Thoracic aorta (tissue), 2 donors: ENCODE measurements at places on chromosomes 5 and 9. TPM values are rescaled to one million over a fixed set of nuclear protein-coding genes. Genes with fewer than 3 reads are reported as not detected.
A peak's percentile ranks its signal among the peaks of the same experiment; 100 is the strongest.

ITGA2 gene
- 4.9 TPM for total RNA-seq

IFNE gene
- total RNA-seq, result not detected

GRCh38 chr9:110620726-110621125, 41.2 kb upstream of the SVEP1 start:
- no peaks in the 10 kb centered on the region for H3K27me3 ChIP-seq
- H3K4me3 ChIP-seq, result no peak overlapping the region
- H3K27ac ChIP-seq, result no peak overlapping the region
- no peaks in the 10 kb centered on the region for H3K4me1 ChIP-seq
- DNase-seq, result no peak

DNA sequence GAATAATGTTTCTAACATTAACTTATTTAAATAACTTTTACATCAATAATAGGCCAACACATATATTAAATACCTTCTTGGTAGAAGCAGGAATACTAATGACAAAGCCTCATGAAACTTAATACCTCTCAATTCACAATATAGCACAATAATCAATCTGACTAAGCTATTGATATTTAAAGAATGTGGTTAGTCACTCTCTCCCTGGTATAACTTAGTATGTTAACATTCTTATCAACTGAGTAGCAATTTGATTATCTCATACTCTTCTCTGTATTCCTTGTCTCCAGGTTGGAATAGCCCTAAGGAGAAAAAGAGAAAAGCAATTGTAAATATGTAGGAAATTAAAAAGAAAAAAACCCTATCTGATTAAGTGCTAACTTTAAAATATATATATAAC, 4.9 kb upstream of the PGGT1B start:
- H3K27me3 ChIP-seq, result no peaks in the 10 kb centered on the region
- H3K27ac ChIP-seq, result no peak overlapping the region
- H3K4me1 ChIP-seq, result no peaks in the 10 kb centered on the region

DNA sequence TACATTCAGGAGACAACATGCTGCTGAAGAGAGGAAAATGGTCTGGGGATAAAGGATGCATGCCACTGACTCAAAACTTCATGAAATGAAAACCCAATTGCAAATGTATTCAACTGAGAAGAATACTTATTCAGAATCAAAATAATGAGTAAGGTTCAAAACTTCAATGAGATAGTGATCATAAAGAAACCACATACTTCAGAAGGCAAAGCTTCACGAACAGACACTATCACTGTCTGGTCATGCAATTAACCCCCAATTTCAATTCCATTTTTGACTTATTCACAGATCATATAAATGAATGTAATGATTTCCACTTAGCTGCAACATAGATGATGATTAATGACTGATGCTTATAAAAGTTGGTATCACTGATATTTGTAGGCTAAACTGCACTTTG, 33.0 kb upstream of the CTNNAL1 start:
- H3K4me3 ChIP-seq, result no peak overlapping the region
- H3K36me3 ChIP-seq, result peaks cover 44% of the 10 kb centered on the region
- no peak for DNase-seq
- no peaks in the 10 kb centered on the region for H3K4me1 ChIP-seq
- H3K27me3 ChIP-seq, result no peaks in the 10 kb centered on the region
- H3K27ac ChIP-seq, result no peak overlapping the region

- no peak for DNase-seq
- H3K27me3 ChIP-seq, result no peaks in the 10 kb centered on the region
- H3K36me3 ChIP-seq, result no peaks in the 10 kb centered on the region
- no peak overlapping the region for H3K27ac ChIP-seq
Measured at GRCh38 chr5:33631786-33632185, 191.0 kb downstream of the TARS1 start.

RORB gene
- 0.81 TPM for total RNA-seq

DNA sequence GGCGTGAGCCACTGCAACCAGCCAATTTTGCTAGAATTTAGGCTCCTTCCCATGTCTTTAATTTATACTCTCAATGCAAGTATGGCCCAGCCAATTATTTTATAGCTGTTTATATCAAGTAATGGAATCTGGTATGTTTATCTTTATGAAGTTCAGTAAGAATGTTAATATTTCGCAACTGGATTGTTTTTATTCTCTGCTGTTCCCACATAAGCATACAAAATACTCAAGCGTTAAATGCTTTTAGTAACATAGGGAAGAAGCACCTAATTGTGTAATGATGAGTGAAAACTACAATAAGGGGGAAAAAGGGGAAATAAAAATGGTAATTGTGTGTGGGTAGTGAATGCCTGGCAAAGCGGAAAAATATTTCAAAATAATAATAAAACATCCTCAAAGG, 21.3 kb downstream of the PWWP2A start:
- H3K36me3 ChIP-seq, result peaks cover 6% of the 10 kb centered on the region
- peaks cover 6% of the 10 kb centered on the region for H3K4me1 ChIP-seq
- H3K27ac ChIP-seq, result no peak overlapping the region

GRCh38 chr9:108217431-108218349, 638.1 kb downstream of the ACTL7B start:
- DNase-seq, result no peak
- H3K27ac ChIP-seq, result no peak overlapping the region
- H3K4me1 ChIP-seq, result no peaks in the 10 kb centered on the region
- H3K4me3 ChIP-seq, result no peak overlapping the region
- H3K27me3 ChIP-seq, result no peaks in the 10 kb centered on the region

DNA sequence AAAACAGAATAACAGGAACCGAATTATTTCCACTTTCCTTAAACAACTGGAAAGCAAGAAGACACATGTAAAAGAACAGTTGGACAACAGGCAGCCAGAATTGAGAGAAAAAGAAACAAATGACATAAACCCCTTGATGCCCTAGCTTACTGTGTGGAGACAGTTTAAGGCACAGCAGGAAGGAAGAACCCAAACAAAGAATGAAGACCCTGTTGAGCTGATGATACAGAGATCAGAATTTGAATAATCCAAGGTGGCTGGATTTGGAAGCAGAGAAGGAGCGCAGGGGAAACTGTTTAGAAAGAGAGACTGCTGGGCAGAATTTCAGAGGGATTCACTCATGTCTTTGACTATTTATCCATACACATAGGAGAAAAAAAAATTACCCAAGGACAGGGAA, 316.3 kb upstream of the POU5F2 start:
- no peaks in the 10 kb centered on the region for H3K27me3 ChIP-seq
- H3K4me1 ChIP-seq, result no peaks in the 10 kb centered on the region
- no peak for DNase-seq
- H3K36me3 ChIP-seq, result no peaks in the 10 kb centered on the region
- no peak overlapping the region for H3K4me3 ChIP-seq

ACOT12 gene
- not detected for total RNA-seq

DNA sequence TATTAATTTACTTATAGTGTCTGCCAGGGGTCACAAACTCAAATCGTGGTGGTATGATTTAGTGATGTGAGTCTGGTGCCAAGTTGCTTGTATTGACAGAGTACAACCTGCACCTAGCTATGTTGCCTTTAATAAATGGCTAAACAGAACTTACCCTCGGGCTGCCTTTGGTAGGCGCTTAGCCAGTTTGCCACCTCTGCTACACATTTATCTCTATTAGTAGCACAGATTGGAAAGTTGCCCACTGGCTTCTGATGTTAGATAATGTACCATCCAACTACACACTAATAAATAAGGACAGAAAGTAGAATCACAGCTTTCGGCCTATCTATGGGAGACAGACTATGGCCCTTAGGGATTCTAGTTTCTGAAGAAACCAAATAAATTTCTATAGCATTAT, 368.4 kb downstream of the MAN2A1 start:
- H3K36me3 ChIP-seq, result no peaks in the 10 kb centered on the region
- no peak overlapping the region for H3K4me3 ChIP-seq
- H3K27ac ChIP-seq, result no peak overlapping the region
- H3K4me1 ChIP-seq, result peaks cover 5% of the 10 kb centered on the region
- no peak for DNase-seq

- no peak for DNase-seq
- no peak overlapping the region for H3K4me3 ChIP-seq
- no peak overlapping the region for H3K27ac ChIP-seq
- H3K36me3 ChIP-seq, result no peaks in the 10 kb centered on the region
- H3K27me3 ChIP-seq, result no peaks in the 10 kb centered on the region
Measured at GRCh38 chr9:16637218-16637617, 233.3 kb downstream of the BNC2 start.

- no peaks in the 10 kb centered on the region for H3K27me3 ChIP-seq
- H3K4me3 ChIP-seq, result no peak overlapping the region
- peaks cover 6% of the 10 kb centered on the region for H3K4me1 ChIP-seq
- no peak for DNase-seq
- H3K27ac ChIP-seq, result no peak overlapping the region
Measured at GRCh38 chr9:133141833-133142595, 21.0 kb upstream of the RALGDS start.

AJM1 gene
- total RNA-seq, result 9.2 TPM

CHSY3 gene
- total RNA-seq, result 24.3 TPM

ORM2 gene
- not detected for total RNA-seq

GRCh38 chr5:67672636-67673035, 476.0 kb upstream of the CD180 start:
- no peak for DNase-seq
- peaks cover 25% of the 10 kb centered on the region for H3K4me1 ChIP-seq
- no peak overlapping the region for H3K27ac ChIP-seq
- no peaks in the 10 kb centered on the region for H3K36me3 ChIP-seq
- no peak overlapping the region for H3K4me3 ChIP-seq

KCNV2 gene
- not detected for total RNA-seq

TUSC1 gene
- 31.1 TPM for total RNA-seq

GRCh38 chr9:122536134-122536533, 9.0 kb upstream of the OR1N1 start:
- H3K27ac ChIP-seq, result no peak overlapping the region
- no peaks in the 10 kb centered on the region for H3K36me3 ChIP-seq
- H3K27me3 ChIP-seq, result no peaks in the 10 kb centered on the region

PCSK5 gene
- 41.2 TPM for total RNA-seq

GRCh38 chr9:18911714-18912342, 121.2 kb downstream of the SAXO1 start:
- no peak overlapping the region for H3K27ac ChIP-seq
- no peak overlapping the region for H3K4me3 ChIP-seq
- no peaks in the 10 kb centered on the region for H3K27me3 ChIP-seq
- no peak for DNase-seq

GRCh38 chr9:81629440-81629839, 59.9 kb downstream of the TLE1 start:
- H3K4me1 ChIP-seq, result peaks cover 34% of the 10 kb centered on the region
- no peak overlapping the region for H3K4me3 ChIP-seq
- DNase-seq, result no peak
- no peak overlapping the region for H3K27ac ChIP-seq

- H3K4me3 ChIP-seq, result peak overlapping the region; percentile 66
- peaks cover 34% of the 10 kb centered on the region for H3K4me1 ChIP-seq
- no peaks in the 10 kb centered on the region for H3K36me3 ChIP-seq
- no peaks in the 10 kb centered on the region for H3K27me3 ChIP-seq
- DNase-seq, result no peak
Measured at GRCh38 chr5:90020575-90021538, 388.7 kb downstream of the CETN3 start.

DNA sequence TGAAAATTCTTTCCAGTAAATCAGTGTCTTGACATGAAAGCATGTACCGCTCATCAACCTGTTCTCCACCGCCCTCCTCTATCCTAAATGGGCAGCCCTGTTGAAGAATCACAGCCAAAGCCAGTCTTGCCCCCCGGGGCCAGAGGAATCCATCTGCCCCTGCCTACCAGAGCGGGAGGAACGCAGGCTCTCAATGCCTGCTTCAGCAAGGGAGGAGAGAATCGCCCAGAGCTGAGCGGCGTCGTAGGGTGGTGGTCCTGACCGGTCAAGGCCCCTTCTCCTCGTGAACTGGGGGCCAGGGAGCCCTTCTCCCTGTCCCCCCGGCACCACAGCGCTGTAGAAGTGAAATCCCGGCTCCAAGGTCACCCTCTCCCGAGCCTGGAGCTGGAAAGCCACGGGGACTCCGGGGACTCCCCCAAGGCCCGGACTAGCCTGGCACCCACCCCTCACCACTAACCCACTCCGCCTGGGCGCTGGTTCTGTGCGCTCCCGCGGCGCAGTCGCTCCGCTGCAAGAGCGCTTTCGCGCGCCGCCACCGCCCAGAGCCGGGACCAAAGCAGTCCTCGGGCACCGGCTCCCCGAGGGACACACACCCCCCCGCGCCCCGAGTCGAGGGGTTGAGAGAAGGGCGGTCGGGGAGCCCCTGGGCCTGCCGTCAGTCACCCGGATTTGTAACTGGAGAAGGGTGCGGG, 718 bp upstream of the TMEM215 start:
- H3K27me3 ChIP-seq, result no peaks in the 10 kb centered on the region
- H3K4me3 ChIP-seq, result no peak overlapping the region
- H3K4me1 ChIP-seq, result no peaks in the 10 kb centered on the region

DNA sequence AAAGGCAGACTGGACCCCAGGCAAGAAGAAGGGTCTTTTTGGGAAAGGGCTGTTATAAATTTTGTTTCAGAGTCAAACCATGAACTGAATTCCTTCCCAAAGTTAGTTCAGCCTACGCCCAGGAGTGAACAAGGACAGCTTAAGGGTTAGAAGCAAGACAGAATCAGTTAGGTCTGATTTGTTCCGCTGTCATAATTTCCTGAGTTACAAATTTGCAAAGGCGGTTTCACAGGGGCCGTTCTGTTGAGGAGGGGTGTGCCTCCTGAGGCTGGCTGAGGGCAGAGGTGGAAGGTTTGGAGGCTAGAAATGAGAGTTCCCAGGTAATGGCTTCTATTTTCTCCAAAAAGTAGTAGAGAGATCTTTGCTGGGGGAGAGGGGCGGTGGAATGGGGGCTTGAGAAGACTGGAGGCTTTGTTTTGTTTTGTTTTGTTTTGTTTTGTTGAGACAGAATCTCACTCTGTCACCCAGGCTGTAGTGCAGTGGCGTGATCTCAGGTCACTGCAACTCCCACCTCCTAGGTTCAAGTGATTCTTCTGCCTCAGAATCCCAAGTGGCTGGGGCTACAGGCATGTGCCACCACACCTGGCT, 4.1 kb upstream of the CERCAM start:
- no peaks in the 10 kb centered on the region for H3K27me3 ChIP-seq
- H3K27ac ChIP-seq, result no peak overlapping the region
- H3K4me1 ChIP-seq, result peaks cover 11% of the 10 kb centered on the region
- H3K4me3 ChIP-seq, result no peak overlapping the region
- no peak for DNase-seq
- H3K36me3 ChIP-seq, result no peaks in the 10 kb centered on the region

DNA sequence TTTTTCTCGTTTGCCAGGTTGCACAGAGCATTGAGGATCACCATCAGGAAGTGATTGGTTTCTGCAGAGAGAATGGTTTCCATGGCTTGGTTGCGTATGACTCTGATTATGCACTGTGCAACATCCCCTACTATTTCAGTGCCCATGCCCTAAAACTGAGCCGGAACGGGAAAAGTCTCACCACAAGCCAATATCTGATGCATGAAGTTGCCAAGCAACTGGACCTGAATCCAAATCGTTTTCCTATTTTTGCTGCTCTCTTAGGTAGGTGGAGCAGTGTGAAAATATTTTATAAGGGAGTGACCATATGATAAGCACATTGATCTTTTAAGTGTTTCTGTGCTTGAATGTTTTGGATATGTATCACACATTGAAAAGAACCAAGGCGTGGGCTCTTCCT, 17.7 kb upstream of the FAM120AOS start:
- no peaks in the 10 kb centered on the region for H3K27me3 ChIP-seq
- H3K4me3 ChIP-seq, result no peak overlapping the region
- peaks cover 27% of the 10 kb centered on the region for H3K4me1 ChIP-seq
- H3K36me3 ChIP-seq, result no peaks in the 10 kb centered on the region
